ENCODE measurements at places on chromosomes 11 and 22.

DNA sequence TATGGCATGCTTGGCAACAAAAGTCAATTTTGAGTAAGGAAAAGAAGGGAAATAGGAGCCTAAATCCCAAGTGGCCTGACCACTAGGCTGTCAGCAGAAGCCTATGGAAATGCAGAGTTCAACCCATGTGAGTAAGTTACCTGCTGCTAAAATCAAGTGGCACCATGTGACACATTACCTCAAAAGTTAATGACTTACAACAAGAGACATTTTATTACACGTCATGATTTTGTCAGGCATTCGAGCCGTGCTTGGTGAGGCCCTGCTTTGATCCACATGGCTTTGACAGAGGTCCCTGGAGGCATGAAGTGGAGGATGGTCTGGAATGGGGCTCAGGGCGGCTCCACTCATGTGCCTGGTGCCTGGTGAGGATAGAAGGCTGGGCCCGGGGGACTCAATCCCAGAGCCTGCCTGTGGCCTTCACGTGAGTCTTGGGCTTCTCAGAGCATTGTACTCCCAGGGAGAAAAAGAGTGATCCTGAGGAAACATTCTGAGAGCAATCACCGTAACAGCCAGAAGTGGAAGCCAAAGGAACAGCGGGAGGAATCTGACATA, 339.1 kb upstream of the B3GAT1 start:
- no peak for DNase-seq

- no peak for DNase-seq
Observed at GRCh38 chr11:36360826-36361415, 64.8 kb downstream of the PRR5L start.

- no peak for DNase-seq
Observed at GRCh38 chr11:76233196-76233921, 27.1 kb upstream of the WNT11 start.

DNA sequence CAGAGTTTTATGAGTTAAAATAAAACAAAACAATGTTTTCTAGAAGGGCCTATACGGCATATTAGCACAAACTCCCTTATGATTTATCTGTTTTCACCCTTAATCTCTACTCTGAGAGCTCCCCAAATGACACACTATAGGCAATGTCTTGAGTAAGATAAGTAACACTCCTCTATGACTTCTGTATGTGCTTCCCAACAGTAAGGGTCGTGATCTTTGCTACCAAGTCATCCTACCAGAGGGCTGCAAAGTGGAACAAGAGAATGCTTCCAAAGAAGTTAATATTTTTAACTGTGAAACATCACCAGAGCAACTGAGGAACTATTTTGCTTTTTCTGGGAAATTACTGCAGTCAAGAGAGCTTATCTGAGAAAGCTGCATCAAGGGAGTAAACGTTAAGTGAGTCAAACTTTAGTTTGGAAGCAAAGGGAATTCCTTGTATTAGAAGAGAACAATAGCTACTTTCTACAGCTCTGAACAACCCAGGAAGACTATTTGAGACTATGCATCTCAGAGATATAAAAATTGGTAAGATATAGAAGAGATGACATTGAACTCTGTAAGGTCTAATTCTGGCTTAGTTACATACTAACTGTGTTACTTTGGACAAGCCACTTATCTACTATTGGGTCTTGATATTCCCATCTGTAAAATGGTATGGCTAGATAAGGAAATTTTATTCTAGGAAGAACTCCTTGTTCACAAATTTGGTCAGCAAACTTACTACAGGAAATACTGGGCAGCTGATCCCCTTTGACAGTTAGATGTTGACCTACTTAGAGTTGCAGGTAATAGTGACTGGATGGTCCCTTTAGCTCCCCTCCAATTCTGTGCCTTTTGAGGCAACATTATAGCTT, 43.7 kb upstream of the CCDC34 start:
- no peak for DNase-seq

DNA sequence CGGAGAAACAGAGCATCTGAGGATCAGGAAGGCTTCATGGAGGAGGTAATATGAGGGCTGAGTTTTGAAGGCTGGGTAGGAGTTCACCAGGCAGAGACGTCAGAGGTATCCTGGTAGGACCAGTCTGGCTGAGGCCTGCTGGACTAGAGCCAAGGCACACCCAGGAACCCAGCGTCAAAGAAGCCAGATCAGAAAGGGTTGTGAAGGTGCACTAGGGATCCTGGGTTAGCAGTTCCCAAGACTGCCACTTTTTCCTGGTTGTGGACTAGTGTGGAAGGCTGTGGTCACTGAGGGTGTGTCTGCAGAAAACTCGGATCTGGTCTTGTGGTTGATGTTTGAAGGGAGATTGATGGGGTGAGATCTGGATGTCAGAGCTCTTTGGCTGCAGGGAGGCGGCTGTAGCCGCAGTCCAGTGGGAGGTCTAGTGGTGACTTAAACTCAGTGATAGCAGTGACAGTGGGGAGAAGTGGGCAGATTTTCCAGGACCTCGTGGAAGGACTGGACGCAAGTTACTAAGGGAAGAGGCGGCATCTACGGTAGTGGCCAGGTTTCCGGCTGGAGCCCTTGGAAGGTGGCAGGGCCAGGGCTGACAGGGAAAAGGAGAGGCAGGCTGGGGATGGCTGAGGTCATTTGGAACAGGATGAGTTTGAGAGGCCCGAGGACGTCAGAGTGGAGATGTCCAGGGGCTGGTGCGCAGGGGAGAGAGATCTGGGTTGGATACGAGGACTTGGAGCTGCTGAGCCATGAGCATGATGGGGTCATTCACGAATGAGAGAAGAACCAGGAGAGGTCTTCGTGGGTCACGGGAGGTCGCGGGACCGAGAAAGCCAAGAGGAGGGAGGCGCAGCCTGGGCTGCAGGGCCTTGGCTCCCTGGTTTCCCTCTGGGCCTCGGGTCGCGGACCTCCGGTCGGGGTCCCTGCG, 10.9 kb downstream of the RELA start:
- DNase-seq, result no peak

DNA sequence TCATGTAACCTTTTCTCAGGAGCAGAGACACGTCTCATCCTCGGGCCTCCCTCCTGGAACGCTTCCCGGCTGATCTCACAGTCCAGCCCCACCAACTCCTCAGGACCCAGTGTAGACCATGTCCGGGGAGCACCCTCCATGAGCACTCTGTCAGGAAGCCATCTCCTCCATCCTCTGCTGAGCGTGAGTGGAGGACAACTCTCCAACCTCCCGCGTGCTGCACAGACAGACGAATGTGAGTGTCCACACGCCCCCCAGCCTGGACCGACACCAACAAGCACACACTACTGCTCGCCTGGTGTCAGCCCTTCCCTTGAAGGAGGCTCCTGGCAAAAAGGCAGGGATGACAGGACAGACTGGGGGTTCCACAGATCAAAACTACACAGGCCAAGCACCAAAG, 86.6 kb downstream of the SHANK2 start:
- no peak for DNase-seq

DNA sequence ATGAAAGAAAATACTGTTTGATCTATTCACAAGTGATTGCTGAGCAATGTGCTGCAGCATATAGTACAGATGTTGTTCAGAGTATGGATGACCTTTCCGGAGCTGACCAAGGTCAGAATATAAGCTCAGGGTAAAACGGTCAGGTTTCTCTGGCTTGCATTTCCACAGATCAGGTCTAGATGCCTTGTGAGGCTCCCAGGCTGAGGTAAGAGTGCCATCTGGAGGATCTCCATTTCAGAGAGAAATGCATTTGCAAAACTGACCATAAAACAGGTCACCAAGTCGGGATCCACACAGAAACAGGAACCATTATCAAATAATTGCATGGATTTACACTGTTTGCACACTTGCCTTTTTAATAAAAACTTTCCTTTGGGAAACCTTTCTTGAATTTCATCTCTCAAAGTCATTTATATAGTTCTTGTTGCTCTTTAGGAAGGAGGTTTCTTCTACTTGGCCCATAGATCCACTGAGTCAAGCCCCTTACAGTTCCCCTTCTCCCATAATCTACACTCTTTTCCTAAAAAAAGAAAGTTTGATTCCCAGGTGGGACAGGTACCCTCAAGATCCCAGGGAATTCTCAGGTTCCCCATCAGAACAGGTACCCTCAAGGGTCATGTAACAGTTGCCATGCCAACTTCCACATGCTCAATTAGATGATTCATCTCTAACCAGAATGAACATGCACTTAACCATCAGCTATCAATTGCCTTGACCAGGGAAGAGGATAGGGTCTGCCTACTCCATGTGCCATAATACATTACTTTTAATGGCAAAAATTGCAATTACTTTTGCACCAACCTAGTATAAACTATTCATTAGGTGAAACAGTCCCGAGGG, 25.0 kb upstream of the TMPRSS5 start:
- no peak for DNase-seq

DNA sequence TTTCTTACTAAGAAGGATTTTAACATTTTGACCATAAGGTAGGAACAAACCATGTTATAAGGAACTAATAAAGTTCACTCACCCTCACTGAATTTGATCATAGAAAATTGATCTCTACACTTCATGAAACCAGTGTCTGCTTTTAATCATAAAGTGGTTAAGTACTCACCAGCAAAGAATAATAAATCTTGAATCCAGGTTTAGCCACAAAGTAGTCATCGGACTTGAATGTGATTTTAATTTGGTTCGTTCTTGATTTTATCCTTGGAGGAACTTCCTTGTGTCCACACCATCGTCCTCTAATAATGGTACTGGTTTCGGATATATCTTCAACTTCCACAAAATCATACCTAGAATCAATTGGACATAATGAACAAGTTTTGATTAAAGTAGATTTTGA, 40.5 kb upstream of the DDI1 start:
- no peak for DNase-seq

GRCh38 chr22:23103199-23103954, 33.1 kb downstream of the GNAZ start:
- DNase-seq, result no peak

- no peak for DNase-seq
Observed at GRCh38 chr11:25910086-25910485, 421.8 kb upstream of the ANO3 start.

- no peak for DNase-seq
Observed at GRCh38 chr11:74019860-74020259, 11.0 kb upstream of the UCP3 start.

GRCh38 chr11:112541140-112542046, 280.7 kb upstream of the PLET1 start:
- no peak for DNase-seq

DNA sequence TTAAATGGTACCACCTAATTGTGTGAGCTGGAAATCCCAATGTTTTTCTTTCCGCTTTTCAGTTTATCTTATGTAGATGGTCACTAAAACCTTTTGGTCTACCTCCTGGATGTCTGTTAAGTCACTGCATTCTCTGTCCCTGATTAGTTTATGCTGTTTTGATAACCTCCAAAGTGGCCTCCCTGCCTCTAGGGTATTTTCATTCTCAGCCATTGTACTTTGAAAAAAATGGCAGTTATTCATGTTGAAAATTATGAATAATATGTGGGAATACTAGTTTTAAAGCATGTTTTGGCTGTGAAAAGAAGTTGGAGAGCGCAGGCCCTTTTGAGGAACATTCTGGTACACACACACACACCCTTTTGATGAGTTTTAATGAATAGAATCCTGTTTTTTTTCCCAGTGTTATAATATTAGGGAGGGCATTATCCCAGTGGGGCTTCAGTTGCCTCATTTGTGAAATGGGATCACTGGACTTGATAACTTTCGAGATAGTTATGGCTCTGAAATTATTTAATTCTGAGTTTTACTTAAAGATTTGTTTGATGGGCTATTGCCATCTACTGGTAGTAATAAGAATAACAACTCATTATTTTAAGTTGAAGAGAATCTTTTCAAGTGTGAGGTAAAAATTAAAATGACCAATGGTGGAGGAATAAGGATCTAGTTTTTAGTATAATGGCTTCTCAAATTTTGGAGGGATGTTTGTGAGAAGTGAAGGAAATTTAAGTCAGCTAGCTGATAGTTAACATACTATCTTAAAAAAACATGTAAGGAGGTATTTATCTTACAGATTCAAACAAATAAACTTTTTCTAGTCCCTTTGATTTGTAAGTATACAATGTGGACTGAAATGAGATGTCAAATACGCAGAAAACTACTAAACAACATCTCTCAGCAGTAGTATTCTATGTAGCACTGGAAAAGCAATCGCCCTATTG, 3.9 kb downstream of the FDX1 start:
- no peak for DNase-seq

DNA sequence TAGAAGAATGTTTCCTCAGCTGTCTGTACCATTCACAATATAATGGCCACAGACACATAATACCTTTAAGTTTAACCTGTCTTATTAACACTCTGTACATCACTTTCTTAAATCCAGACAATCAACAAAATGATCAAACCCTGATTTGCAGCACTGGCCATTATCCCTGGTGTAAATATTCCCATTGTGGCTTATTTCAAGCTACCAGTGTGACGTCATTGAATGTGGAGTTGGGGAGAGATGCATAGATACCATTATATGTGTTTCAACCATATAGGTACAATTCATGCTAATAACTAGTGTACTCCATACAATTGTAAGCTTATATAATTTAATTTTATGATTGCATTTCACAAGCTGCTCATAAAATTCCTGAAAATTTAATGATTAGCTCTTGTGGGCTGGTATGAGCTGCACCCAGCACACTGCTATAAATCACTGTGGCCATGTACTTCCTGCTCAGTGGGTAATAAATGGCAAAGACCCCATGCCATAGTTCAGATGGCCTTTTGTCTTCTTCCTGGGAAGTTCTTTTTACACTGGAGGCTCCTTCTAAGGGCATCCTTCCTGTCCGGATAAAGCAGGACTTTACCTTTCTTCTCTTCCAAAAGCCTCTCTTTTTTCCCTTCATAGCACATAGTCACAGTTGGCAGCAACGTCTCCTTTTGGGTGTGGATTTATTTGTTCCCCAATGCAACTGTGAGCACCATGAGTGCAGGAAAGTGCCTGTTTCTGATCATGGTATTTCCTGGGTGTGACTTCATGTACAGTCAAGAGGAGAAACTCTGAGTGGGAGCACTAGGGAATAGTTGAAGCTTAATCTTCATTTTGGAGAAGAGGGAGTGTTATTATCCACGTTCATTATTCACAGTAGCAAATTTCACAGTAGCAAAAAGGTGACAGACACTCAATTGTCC, 87.8 kb downstream of the MIAT start:
- DNase-seq, result no peak

Data from GM12892 (cell line).